ENCODE measurements at places on chromosomes 7 and 10.

DNA sequence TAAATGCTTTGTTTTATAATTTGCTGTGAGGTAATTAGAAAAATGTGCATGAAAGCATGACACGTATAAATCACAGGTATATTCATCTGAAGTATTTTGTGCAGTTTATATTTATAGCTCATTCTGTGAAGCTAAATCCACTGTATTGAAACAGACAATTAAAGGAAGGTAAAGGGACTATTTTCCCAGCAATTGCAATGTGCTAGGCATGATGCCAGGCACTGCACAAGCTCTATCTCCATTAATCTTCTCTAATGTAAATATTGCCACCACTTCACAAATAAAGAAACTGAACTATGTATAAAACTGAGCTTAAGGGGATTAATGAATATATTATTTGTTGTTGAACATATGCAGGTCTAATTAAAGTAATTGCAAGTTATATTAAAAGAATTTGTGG, 1012.5 kb downstream of the NRG3 start:
- no peak for DNase-seq

DNA sequence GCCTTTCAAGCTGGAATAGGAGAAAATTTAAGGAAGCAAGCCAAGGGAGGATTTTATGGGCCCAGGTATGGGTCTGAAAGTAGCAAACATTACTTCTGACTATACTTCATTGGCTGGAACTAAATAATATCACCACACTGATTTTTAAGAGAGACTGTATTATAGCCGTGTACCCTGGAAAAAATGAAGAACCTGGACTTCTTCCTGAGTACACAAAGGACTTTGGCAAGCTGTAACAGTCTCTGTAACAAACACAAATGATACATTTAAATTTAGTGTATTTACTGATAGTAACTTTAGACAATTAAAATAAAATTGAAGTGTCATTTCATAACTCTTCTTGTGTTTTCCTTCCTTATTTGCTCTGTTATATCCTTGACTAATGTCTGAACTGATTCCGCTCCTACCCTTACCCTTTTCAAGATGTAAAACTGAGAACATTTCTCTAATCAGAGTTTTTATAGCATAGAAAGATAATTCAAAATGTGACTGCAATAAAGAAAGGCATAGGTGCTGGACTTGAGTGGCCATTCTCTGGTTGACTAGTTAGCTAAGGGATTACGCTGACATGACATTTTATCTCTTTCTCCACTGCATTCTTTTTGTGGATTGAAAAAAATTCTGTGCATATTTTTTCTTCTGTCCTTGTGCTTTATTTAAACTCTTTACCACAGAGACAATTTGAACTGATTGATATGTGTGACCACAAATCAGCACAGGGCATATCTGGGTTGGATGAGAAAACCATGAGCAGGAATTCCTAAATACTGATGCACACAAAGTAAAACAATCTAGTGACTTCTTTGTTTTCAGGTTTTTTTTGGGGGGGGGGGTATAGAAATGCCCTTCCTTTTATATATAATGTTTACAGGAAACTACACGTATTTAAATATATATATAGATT, 349.7 kb downstream of the MDFIC start:
- DNase-seq: no peak

GRCh38 chr10:34906067-34906965, 91.2 kb upstream of the PARD3 start:
- no peak for DNase-seq

DNA sequence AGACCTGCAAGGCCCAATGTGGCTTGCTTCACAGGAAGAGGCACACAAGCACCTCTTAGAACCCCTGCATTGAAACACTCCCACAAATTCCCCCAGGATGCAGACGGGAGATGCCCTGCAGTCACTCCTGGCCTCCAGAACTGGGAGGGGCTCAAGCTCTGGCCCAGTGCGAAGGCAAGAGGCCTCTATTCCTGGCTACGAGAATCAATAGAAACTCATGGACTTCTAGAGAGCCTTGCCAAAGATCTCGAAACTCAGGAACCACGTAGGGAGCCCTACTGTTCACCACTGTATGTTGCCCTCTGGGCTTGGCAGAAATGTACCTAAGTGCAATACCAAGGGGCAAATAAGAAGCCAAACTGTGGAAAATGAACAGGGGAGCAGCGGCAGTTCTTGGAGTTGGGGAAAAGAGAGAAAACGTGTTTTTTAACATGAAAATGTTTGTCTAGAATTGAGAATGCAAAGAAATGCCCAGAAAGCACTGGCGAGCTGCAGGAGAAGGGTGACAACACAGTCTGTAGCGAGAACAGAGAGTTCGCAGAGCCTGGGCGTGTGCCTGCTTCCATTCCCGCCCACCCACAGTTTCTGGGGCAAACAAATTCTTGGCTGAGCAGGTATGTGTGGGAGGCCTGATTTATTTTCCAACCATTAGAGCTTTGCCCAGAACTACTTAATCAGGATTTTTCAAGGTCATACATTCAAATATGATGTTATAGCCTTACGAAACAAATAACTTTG, 260.5 kb upstream of the KLF14 start:
- no peak for DNase-seq

- DNase-seq: no peak
Measured at GRCh38 chr10:6146921-6147320, 55.8 kb upstream of the PFKFB3 start.

DNA sequence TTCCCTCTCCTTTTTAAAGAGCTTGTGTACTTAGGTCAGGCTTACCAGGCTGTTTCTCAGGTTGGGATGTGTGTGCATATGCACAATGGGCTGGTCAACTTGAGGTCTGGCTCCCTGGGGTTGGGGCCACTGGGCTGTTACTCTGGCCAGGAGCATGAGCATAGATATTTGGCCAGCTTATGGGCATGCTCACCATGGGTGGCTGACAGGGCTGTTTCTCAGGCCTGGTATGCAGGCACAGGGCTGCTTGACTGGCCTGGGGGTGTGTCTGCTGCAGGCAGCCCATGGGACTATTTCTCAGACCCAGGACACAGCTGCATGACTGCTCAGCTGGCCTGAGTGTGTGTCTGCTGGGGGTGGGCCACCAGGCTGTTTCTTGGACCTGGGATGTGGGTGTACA, 34.6 kb downstream of the SCART1 start:
- DNase-seq: no peak

GRCh38 chr7:25820432-25821040, 331.5 kb upstream of the NFE2L3 start:
- no peak for DNase-seq

GRCh38 chr10:18140149-18140956, at the start of gene CACNB2:
TSS of gene CACNB2 (plus strand) at chr10:18140424.
- DNase-seq: no peak

- no peak for DNase-seq
Measured at GRCh38 chr7:51328351-51328801, 11.8 kb upstream of the COBL start.

Measured in T-cell (primary cell).